ENCODE measurements at places on chromosomes 16 and 17. TPM values are rescaled to one million over a fixed set of nuclear protein-coding genes. Genes with fewer than 3 reads are reported as not detected.

Gene CIBAR2
- not detected for total RNA-seq

Gene SLC47A2
- not detected for total RNA-seq

Gene NGFR
- total RNA-seq: under 0.01 TPM

Gene LMF1
- 15.1 TPM for total RNA-seq

Gene FAM20A
- 1.0 TPM for total RNA-seq

Gene QPRT
- 49.1 TPM for total RNA-seq

Gene SNAI3
- under 0.01 TPM for total RNA-seq

Gene SLC12A3
- total RNA-seq: not detected

Gene DHX58
- total RNA-seq: 4.3 TPM

Gene BBS2
- 31.2 TPM for total RNA-seq

Gene KRT9
- not detected for total RNA-seq

Gene GUCY2D
- total RNA-seq: not detected

Gene KRTAP2-2
- total RNA-seq: not detected

Gene NUPR1
- 20.3 TPM for total RNA-seq

Gene ARL4D
- total RNA-seq: 11.1 TPM

Gene CCP110
- 5.9 TPM for total RNA-seq

Gene OTOP2
- total RNA-seq: not detected

Gene CDH8
- total RNA-seq: not detected

Gene GPR142
- not detected for total RNA-seq

Gene FOXN1
- not detected for total RNA-seq

Gene RDM1
- 6.7 TPM for total RNA-seq

Gene LHX1
- total RNA-seq: not detected

Gene KCNG4
- total RNA-seq: not detected

Gene TMEM88
- 0.74 TPM for total RNA-seq

Gene NUTF2
- 200 TPM for total RNA-seq

Gene RRAD
- 7.6 TPM for total RNA-seq

Gene SAMD14
- total RNA-seq: 1.0 TPM

Gene ABCA6
- 0.84 TPM for total RNA-seq

Gene ZFHX3
- total RNA-seq: 2.8 TPM

Gene CBFA2T3
- total RNA-seq: not detected

Gene LRRC36
- not detected for total RNA-seq

Gene KRTAP9-4
- total RNA-seq: not detected

Gene CPHXL2
- total RNA-seq: not detected

Gene CETP
- total RNA-seq: not detected

Gene TMEM100
- total RNA-seq: 3.4 TPM

Gene TEKT5
- not detected for total RNA-seq

Gene GLG1
- total RNA-seq: 96.2 TPM
